ENCODE measurements at places on chromosomes 6 and 20.

- no peak for DNase-seq
These were observed 43.8 kb upstream of the ADIG start for GRCh38 chr20:38537176-38537575.

DNA sequence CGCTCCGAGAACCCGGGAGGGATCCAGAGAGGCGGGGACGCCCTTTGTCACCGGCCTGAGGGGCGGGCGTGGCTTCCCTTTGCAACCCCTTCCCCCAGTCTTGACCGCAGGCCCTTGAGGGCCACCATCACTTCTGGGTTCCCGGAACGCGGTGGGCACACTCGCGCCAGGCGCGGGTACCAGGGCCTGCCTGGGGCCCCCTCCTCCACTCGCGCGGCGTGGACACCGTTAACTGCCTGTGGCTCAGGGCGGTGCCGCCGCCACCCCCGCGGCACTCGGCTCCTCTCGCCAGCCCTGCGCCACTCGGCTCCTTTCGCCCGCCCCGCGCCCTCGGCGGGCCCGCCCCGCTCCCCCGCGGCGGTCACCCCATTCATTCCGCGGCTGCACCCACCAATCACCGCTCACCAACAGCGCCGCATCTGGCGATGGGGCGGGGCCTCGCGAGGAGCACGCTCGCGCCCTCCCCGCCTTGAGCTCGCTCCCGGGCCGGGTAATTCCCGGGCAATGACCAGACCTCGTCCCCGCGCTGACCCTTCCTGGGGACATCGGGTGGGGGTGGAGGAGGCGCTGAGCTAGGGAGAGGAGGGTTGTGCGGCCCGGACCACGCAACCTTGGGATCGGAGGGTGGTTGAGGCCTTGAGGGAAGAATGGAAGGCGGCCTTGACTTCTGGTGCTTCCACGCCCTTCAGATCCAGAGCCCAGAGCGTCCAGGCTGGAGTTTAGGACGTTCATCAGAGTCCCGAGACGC is 10.5 kb upstream of the ELOVL5 start:
- DNase-seq, result peak; percentile 98

DNA sequence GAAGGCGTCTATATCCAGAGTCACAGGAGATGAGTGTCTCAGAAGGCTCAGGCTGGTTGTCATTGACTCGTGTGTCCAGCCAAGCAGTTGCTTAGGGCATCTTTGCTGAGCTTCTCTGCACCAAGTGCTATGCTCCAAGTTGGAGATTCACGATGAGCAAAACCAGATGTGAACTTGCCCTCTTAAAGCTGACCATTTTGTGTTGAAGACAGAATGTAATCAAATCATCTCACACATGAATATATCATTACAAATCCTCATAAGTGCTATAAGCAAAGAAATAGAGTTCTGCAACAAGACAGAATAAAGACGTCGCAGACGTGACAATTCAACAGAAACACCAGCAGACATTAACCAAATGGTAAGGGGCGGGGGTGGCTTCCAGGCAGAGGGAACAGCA is 103.9 kb downstream of the ALDH8A1 start:
- DNase-seq, result no peak

DNA sequence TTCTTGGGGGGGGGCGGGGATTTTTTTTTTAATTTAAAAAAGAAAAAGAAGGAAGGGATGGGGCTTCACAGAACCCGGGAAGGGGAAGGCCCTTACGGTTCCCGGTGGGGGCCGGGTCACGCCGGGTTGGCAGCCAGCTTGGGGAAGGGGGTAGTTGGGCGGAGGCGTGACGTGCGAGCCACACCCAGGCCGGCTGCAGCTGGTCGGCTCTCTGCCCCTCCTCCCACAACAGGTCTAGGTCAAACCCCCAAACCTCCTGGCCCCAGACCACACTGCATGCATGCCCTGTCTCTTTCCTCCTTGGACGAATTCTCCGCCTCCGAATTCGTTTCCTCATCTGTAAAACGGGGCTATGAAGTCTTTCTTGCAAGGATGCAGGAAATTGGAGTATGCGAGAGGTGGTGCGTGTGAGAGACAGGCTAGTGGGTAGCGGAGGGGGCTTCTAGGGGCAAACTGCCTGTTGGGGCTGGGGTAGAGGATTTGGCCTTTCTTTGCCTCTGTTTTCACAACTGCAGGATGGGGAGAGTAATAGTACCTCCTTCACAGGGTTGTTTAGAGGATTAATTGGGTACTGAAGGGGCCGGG is 828 bp downstream of the HCK start:
- no peak for DNase-seq

DNA sequence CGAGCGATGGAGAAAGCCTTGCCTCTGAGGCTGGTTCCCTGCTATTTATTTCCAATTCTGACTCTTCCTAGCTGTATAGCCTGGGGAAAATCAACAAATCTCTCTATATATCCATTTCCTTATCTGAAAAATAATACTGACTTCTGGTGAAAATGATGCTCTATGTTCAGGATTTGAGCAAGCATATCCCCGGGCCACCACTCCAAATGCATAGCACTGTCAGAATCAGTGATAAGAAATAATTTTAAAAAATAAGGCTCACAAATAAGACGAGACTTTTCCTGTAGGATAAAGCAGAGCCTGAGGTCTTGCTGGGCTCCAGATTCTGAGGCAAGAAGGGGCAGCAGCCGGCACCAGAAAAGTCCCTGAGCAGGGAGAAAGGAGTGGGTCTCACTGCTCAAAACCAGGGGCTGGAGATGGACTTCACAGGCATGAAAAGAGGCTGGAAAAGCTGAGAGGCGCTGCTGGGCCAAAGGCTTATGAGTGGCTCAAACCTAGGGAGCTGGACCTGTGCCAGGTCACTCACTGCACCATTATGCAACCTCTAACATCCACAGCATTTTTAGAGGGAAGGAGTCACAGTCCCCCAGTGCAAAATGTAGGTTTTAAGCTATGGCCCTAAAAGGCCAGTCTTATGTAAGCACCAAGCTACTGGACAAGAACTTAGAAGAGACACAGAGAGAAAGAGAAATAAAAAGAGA is 48.1 kb upstream of the SLC17A4 start:
- peak; percentile 11 for DNase-seq

DNA sequence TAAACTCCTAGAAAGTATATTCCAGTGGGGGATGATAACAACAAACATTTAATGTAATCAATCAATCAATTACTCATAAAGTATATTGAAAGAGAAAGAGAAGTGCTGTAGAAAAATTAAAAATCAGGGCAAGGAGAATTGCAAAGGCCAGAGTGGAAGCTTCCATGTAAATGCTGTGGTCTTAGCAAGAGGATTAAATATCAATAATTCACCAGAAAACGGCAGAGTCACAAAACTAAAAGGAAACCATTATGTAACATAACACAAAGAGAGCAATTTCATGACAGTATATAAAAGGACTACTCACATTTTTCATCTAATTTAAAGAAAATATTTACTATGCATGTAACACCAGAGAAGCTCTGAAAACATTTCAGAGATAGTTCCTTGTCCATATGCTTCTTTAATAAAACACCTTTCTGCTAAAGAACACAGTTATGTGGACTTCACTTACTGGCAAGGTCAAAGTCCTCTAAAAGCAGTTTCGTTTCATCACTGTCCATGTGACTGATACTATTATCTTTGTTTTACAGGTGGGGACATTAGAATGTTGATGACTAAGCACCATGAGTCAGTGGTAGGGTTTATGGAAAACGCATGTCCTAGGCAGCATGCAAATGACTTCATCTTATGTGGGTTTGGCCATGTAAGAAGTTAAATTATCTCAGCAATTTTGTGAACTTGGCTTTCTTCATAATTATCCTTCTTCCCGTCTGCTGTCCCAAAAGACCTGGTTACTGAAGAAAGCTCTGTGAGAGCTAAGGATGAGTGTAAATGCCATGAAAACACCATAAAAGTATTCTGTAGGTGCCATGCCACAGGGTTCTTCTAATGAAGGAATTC is 185.8 kb upstream of the TENT5A start:
- DNase-seq, result peak; percentile 93

GRCh38 chr6:87182321-87182720 is 27.0 kb downstream of the ZNF292 start:
- no peak for DNase-seq

DNA sequence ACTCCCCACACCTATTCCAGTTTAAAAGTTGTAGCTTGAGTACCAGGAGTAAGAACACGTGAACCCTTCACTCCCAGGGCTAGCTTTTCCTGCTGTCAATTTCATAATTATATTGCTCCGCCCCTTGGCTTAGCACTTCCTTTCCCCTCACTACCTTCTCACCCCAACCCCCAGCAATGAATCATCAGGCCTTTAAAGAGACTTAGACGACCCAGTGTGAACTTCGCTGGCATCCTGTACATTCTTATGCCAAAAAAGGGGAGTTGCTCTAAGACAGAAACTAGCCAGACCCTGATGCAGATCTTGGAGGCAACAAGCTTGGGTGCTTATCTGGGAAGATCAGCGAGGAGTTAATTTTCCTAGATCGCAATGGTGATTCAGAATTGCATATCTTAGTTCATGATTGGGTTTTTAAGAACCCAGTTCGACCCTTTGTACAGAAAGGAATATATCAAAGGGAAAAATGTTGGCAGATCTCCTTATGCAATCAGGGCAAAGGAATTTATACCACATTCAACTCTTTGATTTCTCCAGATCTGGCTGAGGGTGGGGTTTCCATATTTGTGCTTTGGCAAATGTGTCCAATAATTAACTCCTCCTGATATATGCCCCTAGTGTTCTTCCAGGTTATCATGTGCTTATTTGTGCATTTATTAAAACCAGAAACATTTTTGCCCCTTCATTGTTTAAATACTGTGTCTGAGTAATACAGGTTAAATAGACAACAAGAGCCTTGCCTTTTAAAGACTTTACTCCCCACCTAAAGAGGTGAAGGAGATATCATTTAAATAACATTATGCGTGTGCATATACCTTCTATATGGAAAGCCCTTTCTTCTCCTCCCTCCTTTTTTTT is 8.1 kb upstream of the ATXN1 start:
- DNase-seq, result peak; percentile 89

GRCh38 chr6:46465294-46466165 is 25.7 kb downstream of the RCAN2 start:
- peak; percentile 41 for DNase-seq

DNA sequence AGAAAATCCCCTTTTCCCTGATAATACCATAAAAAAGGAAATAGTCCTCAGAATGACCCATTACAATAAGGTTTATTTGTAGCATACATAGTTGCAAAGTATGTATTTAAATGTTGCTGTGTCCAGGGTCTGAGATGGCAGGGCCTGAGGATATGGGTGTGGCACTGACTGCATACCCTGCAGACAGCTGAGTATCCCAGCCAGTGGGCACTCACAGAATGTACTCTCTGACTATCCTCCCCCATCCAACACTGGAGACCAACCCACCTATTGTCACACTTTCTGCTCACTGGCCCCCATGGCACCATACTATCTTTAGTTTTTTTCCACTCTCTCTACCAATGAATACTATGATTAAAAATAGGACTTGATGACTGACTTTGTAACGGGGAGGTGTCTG is 215.8 kb upstream of the FOXA2 start:
- no peak for DNase-seq

DNA sequence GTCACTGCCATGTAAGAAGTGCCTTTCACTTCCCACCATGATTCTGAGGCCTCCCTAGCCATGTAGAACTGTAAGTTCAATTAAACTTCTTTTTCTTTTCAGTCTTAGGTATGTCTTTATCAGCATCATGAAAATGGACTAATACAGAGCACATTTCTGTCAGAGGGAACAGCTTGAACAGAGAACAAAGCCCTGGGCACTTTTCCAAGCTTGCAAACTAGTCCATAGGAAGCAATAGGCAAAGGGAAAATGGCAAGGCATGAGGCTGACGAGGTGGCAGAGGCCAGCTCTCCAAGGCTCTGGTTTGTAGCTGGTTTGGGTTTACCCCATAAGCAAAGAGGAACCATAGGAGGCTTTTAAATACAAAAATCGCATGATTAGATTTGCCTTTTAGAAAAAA is 185.1 kb upstream of the HDDC2 start:
- peak; percentile 34 for DNase-seq

- DNase-seq, result peak; percentile 88
These were observed 107.0 kb upstream of the OGFRL1 start for GRCh38 chr6:71181565-71181964.

GRCh38 chr20:6104493-6105188 is 18.2 kb downstream of the FERMT1 start:
- peak; percentile 53 for DNase-seq

GRCh38 chr6:150016324-150017185 is 8.8 kb downstream of the RAET1L start:
- peak; percentile 70 for DNase-seq

- no peak for DNase-seq
These were observed 73.8 kb downstream of the MAP3K5 start for GRCh38 chr6:136718476-136718875.

- no peak for DNase-seq
These were observed 24.3 kb downstream of the SCAF8 start for GRCh38 chr6:154757352-154758050.

- peak; percentile 38 for DNase-seq
These were observed 81.7 kb upstream of the FOXP4 start for GRCh38 chr6:41464481-41464880.

DNA sequence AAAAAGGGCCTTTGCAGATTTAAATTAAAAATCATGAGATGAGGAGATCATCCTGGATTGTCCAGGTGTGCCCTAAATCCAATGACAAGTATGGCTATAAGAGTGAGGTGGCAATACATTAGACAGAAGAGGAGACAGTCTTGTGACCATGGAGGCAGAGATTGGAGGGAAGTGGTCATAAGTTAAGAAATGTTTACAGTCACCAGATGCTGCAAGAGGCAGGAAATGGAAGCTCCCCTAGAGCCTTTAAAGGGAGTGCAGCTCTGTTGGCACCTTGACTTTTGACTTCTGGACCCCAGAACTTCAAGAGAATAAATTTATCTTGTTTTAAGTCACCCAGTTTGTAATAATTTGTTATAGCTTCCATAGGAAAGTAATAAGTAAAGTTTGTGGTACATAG is 61.1 kb downstream of the HMGN3 start:
- DNase-seq, result peak; percentile 12

- peak; percentile 64 for DNase-seq
These were observed 571 bp downstream of the ITCH start for GRCh38 chr20:34363465-34364222.

DNA sequence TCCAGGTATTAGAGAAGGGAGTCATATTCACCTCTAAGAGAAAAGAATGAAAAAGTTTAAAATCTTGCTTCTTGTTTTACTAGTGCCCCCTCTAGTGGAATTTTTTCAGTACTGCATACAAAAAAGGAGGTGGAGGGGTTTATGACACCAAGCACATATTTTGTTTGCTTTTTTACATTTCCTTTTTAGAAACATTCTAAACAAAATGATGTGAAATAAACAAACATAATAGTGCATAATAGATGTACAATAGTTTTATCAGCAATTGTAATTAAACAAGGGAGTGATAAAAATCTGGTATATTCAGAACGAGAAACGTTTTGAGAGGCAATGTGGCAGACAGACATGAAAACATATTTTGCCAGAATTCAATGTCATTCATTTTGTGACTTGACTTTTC is 111.0 kb upstream of the TFAP2D start:
- peak; percentile 49 for DNase-seq
